Chondrocyte (in vitro differentiated cells): ENCODE measurements at places on chromosomes 2 and 18. TPM values are rescaled to one million over a fixed set of nuclear protein-coding genes. Genes with fewer than 3 reads are reported as not detected.

- no peak for DNase-seq
Measured at GRCh38 chr2:165474619-165475276, 5.2 kb downstream of the CSRNP3 start.

Gene ACAA2
- 55.5 to 70.1 TPM (median 60.3 TPM) in 3 replicates for total RNA-seq

- DNase-seq = no peak
Measured at GRCh38 chr18:28161608-28162599, 15.0 kb downstream of the CDH2 start.

- DNase-seq = no peak
Measured at GRCh38 chr2:231745303-231746038, 35.6 kb downstream of the PDE6D start.

Gene DNAJB2
- total RNA-seq = 50.7 to 55.6 TPM (median 55.0 TPM) in 3 replicates

GRCh38 chr2:10864861-10865636, 46.7 kb upstream of the KCNF1 start:
- DNase-seq = no peak

- no peak for DNase-seq
Measured at GRCh38 chr2:31260870-31261269, 26.9 kb downstream of the EHD3 start.

DNA sequence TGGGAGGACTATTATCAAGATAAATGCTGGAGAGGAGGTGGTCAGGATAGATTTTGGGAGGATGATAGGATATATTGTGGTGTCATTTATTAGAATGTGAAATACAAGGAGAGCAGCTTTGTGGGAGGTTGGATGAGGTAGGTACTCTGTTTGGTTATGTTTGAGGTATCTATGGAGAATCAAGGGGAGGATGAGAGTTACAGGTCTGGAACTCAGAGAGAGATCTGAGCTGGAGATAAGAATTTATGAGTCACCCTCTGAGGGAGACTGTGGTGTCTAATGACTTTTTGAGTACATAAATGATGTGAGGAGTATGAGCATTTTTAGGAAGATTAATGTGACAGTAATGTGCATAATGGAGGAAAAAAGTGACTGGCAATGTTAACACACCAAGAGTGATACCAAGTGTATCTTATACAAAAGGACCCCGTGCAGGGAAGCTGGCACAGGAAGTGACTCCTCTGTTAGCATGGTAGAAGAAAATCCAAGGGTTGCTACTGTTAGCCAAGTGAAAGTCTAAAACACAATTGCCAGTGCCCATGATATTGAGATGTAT, 48.2 kb downstream of the CRIM1 start:
- DNase-seq = no peak

- no peak for DNase-seq
Measured at GRCh38 chr2:212814941-212815340, 276.3 kb upstream of the ERBB4 start.

DNA sequence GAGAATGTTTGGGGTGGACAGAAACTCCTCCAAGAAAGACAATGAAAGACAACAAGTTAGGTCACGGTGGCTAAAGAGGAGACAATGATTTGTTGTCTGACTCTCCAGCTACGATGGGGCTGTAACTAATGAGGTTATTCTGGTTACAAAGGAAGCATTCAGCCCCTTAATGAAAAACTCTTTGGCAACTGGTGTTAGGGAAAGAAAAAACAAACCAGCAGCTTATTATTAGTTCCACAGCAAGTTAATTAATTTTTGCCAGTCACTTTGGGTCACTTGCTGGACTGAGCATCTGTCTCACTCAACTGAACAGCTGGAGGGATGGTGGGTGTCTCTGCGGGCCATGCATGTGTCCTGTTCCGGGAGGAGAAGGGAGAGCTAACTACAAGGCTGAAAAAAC, 263.7 kb downstream of the ALK start:
- DNase-seq = no peak
